ENCODE measurements at places on chromosomes 2 and 18. TPM values are rescaled to one million over a fixed set of nuclear protein-coding genes. Genes with fewer than 3 reads are reported as not detected.

- H3K27me3 ChIP-seq: no peaks in the 10 kb centered on the region
- H3K36me3 ChIP-seq: no peaks in the 10 kb centered on the region
- no peak for DNase-seq
Measured at GRCh38 chr2:228673876-228674554, 492.5 kb upstream of the SPHKAP start.

GRCh38 chr2:109290887-109291643 is 162.1 kb downstream of the SH3RF3 start:
- no peaks in the 10 kb centered on the region for H3K36me3 ChIP-seq
- H3K4me1 ChIP-seq: no peaks in the 10 kb centered on the region
- no peak overlapping the region for H3K4me3 ChIP-seq
- no peaks in the 10 kb centered on the region for H3K27me3 ChIP-seq
- DNase-seq: no peak

GRCh38 chr2:176075481-176075880 is 8.3 kb downstream of the EVX2 start:
- no peak overlapping the region for H3K27ac ChIP-seq
- no peak for DNase-seq
- H3K4me3 ChIP-seq: no peak overlapping the region
- H3K36me3 ChIP-seq: no peaks in the 10 kb centered on the region
- no peaks in the 10 kb centered on the region for H3K4me1 ChIP-seq
- H3K27me3 ChIP-seq: no peaks in the 10 kb centered on the region

- DNase-seq: no peak
- H3K36me3 ChIP-seq: no peaks in the 10 kb centered on the region
- no peaks in the 10 kb centered on the region for H3K4me1 ChIP-seq
Measured at GRCh38 chr2:137939026-137939425, 25.2 kb upstream of the HNMT start.

- DNase-seq: no peak
- H3K27ac ChIP-seq: no peak overlapping the region
- no peaks in the 10 kb centered on the region for H3K36me3 ChIP-seq
- peaks cover 6% of the 10 kb centered on the region for H3K27me3 ChIP-seq
Measured at GRCh38 chr2:149490296-149490695, 97.3 kb downstream of the MMADHC start.

DNA sequence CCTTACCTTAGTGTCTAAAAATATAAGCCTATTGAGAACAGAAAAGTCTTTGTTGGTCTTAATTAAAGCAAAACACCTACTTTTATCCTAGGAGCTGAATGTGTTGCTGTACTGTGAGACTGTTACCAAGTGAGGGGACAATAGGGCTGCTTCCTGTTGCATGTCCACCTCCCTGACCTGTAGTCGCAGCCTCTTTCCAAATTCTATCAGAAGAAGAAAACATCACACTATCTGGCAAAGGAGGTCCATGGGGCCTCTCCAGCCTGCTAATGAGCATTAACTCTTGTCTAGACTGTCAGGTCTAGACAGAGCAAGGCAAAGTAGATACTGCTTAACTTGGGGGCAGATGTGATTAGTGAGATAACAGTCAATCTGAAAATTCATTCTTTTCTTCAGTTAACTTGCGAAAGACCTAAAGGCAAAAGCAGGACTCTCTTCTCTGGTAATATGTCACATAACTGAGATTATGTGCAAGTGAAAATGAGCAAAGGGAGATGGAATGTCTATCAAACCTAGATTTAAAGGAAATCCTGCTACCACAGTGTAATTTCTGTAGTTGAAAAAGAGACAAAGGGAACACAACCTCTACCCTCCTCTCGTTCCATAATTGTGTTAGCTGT is 66.9 kb downstream of the CDH20 start:
- no peaks in the 10 kb centered on the region for H3K4me1 ChIP-seq
- H3K4me3 ChIP-seq: no peak overlapping the region
- no peaks in the 10 kb centered on the region for H3K36me3 ChIP-seq
- DNase-seq: no peak

DNA sequence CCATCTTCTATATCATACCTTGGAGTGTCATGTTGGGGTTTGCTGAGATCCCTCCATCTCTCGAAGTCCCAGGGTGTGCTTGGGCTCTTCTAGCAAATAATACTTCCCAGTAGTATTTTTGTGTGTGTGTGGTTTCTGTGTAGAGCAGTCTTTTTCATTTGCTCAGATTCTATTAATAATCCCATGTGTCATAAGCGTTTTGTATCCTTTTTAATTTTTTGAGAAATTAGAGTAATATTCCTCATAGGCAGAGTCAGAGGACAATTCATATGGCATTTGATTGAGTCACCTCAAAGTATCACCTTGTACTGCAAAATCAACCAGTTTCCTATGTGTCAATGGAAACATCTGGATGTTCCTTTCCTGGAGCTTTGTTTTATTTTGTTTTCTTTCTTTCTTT is 37.4 kb upstream of the PPP1R1C start:
- no peak overlapping the region for H3K27ac ChIP-seq
- no peaks in the 10 kb centered on the region for H3K36me3 ChIP-seq
- no peak for DNase-seq
- H3K4me1 ChIP-seq: no peaks in the 10 kb centered on the region
- no peaks in the 10 kb centered on the region for H3K27me3 ChIP-seq
- H3K4me3 ChIP-seq: no peak overlapping the region

DNA sequence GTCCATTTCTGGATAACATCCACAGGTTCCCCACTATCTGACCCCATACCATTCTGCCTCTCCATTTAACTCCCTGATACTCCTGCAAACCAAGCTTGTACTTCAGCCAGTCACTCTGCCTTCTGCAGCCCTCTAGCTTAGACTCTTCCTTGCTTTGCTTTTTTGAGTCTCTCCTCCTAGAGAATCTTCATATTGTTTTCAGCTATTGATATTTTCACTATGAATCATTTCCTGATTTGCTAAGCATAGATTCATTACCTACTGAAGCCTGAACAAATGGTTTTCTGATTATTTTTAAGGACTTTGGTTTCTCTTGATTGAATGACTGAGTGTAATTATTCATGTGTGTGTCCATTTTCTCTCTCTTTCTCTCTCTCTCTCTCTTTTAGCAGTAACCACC is 2102.3 kb upstream of the CELF4 start:
- H3K4me1 ChIP-seq: no peaks in the 10 kb centered on the region
- H3K4me3 ChIP-seq: no peak overlapping the region
- DNase-seq: no peak
- no peaks in the 10 kb centered on the region for H3K36me3 ChIP-seq
- no peaks in the 10 kb centered on the region for H3K27me3 ChIP-seq

DNA sequence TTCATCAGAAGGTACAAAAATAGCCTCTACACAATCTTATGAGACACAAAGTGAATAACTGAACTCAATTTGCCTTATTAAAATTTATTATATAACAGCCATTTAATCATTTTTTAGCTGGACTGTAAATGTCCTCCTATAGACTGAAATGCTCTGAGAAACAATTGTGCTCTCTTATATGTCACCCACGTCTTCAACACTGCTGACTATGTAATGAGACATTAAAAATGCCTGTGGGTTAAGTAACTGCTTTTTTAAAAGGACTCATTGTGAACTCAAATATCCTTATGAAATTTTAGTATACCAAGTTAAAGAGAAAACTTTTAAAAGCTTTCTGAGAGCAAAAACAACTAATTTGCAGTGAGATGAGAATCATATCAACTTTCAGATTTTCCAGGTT is 10.4 kb upstream of the GALNT1 start:
- H3K4me3 ChIP-seq: no peak overlapping the region
- H3K4me1 ChIP-seq: no peaks in the 10 kb centered on the region
- H3K36me3 ChIP-seq: no peaks in the 10 kb centered on the region
- H3K27me3 ChIP-seq: no peaks in the 10 kb centered on the region
- no peak overlapping the region for H3K27ac ChIP-seq
- DNase-seq: no peak

The ANKRD30BL gene
- not detected for total RNA-seq

The DSEL gene
- total RNA-seq: 17.4 TPM

The SMYD5 gene
- total RNA-seq: 17.9 TPM

The CD207 gene
- 0.78 TPM for total RNA-seq

The COL6A3 gene
- total RNA-seq: 190 TPM

Measured in aorta (tissue), 5 donors.